ENCODE measurements at places on chromosomes 11 and 22. TPM values are rescaled to one million over a fixed set of nuclear protein-coding genes. Genes with fewer than 3 reads are reported as not detected.

The TBX10 gene
- total RNA-seq: not detected

The SCARF2 gene
- 49.4 TPM for total RNA-seq

The PGA5 gene
- total RNA-seq: not detected

The GSC2 gene
- total RNA-seq: not detected

The PACSIN2 gene
- total RNA-seq: 135 TPM

The NRIP3 gene
- total RNA-seq: 5.3 TPM

The OR8G1 gene
- total RNA-seq: not detected

The THY1 gene
- total RNA-seq: 12.0 TPM

The SLC6A5 gene
- total RNA-seq: not detected

The CDC42EP1 gene
- 61.6 TPM for total RNA-seq

- no peak for DNase-seq
These were observed 99.0 kb downstream of the LARGE1 start for GRCh38 chr22:33821290-33821689.

- DNase-seq: no peak
These were observed 5.8 kb upstream of the GCAT start for GRCh38 chr22:37801946-37802309.

- no peak for DNase-seq
These were observed 1.0 kb downstream of the REXO2 start for GRCh38 chr11:114440121-114440860.

- DNase-seq: no peak
These were observed 10.0 kb upstream of the TNNT3 start for GRCh38 chr11:1909524-1909923.

GRCh38 chr11:35127619-35128018 lies 11.4 kb upstream of the CD44 start:
- DNase-seq: no peak

DNA sequence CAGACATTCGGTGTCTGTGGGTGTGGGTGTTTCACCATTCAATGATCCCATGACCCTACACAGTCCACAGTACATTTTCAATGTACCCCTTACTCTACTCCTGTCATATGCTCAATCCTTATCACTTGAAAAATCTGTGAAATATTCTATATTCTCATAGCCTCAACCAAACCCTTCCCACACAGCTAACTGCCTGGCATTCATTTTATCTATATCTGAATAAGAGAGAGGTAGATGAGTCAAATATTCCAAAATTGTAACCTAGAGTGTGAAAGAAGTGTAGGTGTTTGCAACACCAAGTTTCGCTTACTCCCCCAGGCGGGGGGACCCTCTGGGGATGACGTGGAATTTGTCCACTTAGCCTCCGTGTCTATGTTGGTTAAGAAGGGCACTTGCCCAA lies 354.8 kb downstream of the ETS1 start:
- no peak for DNase-seq

DNA sequence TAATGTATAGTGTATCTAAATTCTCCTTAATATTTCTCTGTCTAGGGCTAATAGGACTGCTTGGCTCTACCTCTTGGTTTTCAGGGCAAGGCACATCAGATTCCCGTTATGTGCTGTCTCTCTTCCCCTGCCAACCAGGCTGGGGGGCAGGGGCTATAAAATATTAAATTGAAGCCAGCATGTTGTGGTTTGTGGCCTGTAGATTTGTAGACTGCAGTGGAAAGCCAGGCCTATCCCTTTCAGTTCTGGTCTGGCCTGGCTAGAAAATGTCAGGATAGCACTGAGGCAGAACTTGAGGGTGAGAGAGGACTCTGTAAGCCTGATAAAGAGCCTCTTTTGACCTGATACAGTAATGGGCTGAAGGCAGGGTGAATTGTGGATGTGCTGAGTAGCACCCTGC lies 14.4 kb upstream of the GRK2 start:
- DNase-seq: no peak

DNA sequence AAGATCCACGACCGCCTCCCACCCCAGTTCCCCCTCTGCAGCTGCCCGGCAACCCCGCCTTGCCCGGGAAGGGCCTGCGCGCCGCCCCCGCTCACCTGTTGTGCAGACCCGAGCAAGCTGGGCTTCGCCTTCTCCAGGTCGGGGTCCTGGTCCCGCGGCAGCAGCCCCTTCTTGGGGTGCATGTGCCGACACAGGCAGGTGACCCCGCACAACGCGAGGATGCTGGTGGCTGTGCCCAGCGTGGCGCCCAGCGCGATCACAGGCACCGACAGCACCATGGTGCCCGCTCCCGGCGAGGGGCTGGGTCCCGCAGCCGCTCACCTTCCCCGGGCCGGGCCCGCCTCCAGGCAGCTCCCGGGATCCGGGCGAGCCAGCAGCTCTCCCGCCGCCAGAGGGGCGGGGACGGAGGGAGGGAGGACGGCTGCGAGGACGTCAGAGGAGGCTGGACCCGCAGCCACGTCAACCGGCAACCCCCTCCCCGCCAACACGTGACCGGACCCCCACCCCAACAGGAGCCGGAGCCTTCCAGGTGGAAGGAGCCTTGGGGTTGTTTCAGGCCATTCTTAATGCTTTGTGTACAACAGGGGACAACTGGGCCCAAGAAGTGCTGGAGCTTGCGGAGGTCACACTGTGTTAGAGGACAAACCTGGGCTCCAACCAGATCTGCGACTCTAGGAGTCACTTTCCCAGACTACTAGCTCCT lies at the start of gene SYT13:
TSS of gene SYT13 (minus strand) at position 412 of the 703 bp plus-strand sequence. CDS start at position 278, 134 bp downstream.
- DNase-seq: no peak

DNA sequence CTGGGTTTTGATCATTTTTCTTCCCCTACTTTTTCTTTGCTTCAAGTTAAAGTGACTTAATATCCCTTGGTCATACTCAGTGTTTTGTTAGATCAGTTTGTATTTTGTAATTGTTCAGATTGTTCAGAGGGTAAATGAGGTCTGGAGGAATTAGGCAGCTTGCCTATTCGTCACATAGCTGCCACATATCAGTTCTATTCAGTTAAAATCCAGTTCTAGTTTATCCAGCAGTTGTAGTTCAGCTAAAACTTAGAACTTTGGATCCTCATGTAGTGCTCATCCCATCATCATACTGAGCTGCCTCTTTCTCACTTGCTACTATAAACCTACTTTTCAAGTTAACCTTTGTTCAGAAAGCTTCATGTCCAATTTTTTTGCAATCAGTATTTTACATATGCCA lies 47.1 kb upstream of the DEPDC7 start:
- no peak for DNase-seq

- no peak for DNase-seq
These were observed 23.9 kb downstream of the RTN4RL2 start for GRCh38 chr11:57484141-57484710.

- DNase-seq: no peak
These were observed 160.1 kb downstream of the SWAP70 start for GRCh38 chr11:9823887-9824385.

GRCh38 chr11:18699269-18699596 lies 654 bp downstream of the TMEM86A start:
- DNase-seq: no peak

GRCh38 chr22:40027191-40028097 lies 32.7 kb downstream of the FAM83F start:
- no peak for DNase-seq

- DNase-seq: no peak
These were observed 8.1 kb upstream of the PDE3B start for GRCh38 chr11:14635546-14635945.

DNA sequence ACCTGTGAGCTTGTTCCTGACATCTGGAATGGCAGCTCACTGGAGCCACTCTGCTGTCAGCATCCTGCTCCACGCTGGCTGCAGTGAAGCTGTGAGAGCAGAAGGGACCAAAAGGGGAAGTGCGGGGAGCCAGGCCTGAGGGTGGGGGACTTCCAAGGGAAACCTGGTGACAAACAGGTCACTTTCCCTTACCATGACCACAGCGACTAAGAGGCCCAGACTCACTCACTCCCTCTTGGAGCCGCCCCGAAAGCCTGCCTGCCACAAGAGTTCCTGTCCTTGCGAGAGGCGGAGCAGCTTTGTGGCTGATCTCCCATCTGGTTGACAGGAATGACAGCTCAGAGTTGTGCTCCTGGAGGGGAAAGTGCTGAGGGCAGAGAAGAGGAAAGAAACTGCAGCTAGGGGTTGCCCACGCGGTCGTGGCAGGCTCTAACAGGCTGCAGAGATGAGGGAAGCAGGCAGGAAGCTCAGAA lies 183.8 kb upstream of the NTM start:
- no peak for DNase-seq

DNA sequence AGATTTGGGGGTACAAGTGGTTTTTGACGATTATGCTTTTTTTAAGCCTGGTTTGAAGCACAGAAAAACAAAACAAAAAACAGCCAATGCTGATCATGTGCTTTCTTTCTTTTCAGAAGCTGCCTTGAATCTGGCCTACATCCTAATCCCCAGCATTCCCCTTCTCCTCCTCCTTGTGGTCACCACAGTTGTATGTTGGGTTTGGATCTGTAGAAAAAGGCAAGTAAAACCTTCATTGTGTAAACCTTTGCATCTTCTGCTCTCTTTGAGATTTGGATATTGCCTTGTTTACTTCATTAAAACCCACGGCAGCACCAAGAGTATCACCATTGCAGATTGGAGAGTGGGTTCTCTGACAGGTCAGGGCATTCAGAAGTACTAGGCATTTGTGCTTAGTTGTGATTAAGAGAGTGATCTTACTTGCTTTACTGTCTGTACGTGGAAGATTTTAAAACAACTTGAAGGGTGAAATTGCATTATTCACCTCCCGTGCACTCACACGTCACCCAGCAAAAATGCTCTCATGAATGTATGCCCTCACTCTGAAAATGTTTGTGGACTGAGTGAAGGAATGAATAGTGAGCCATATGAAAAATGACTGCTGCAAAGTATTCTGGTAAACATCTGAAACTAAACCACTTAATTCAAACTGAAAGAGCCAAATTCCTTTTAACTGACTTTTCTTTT lies 17.0 kb downstream of the LAYN start:
- no peak for DNase-seq

DNA sequence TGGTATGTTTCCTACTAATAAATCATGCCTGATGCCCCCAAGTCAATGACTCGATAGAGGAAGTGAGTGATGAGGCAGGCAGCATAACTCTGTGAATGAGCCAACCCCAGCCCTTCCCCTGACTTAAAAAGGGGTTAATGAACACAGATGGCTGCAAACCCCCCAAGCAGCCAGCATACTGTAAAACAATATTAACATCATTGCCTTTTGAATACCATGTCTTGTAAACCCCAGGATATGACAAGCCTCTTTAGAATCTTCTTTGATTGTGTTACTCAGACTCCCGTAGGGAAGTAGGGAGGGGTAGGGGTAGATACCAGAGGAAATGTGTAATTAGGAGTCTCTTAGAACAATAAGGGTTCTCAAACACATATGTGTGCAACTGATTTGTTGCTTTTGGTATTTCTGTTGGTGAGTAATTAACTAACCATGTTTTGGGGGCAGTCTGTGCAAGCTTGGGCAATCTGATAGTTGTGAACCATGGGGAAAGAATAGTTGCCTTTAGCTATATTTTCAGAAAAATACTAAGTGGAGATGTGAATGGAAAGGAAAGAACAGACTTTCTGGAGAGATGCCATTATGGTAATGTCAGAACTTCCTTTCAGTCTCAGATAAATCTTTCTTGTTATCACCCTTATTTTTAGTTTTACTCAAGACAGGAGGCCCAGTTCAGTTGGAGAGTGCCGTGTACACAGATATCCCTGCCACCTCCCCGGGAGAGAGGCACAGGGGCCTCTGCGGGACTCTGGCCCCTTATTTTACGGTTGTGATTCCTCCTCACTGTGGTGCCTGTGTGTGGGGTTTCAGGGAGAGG lies 701.8 kb downstream of the NTM start:
- DNase-seq: no peak

DNA sequence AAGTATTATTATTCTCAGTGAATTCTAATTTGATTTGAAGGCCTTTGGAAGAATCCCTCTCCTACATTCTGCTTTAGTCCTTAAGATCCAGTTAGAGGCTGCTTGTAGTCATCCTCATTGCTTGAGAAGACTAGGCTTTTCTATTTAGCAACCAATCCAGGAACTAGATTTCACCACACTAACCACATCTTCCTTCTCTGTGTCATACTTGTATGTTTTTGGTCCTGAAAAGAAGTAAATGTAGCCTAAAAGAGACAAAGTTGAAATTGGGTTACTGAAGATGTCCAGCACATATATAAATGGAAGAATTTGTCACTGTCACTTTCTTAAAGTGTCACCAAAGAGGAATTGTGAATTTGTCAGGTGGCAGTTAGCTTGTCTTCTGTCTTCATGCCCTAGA lies 46.6 kb upstream of the MMP7 start:
- no peak for DNase-seq

DNA sequence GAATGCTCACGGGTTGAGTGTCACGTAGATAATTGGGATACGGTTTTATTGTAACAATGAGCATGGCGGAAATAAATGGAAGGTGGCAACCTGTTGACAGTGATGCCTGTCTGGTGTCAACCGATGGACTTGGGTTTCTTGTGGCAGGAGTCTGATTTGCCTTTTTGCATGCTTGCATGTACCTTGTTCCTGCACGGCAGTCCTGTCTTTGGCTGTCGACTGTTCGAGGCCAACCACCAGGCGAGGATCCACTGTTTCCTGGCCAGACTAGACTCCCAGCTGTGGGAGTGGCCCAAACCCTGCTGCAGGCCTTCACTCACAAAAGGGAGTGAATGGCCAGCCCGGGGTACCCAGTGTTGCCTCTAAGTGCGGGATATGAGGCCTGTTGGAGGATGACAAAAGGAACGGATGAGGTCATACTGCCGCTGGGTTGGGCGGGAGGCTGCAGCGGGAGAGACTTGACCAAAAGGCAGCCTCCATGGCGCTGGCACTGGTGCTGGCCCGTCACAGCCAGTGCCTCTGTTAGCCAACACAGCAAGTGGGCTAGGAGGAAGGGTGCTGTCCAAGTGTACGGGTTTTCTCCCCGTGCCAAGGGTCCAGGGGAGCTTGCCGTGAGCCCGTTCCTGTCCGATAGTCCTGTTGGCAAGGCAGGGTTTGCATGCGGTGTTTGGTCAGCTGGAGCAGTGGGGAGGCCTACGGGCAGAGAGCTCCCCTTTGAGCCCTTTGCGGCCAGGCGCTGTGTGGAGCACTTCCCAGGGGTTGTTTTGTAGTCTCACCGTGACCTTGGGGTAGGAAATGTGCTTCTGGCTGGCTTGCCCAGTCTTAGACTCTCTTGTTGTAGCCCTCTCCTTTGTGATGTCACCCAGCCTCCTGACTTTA lies 974 bp downstream of the DGCR8 start:
- DNase-seq: no peak

All from thoracic aorta (tissue), 2 donors.